ENCODE measurements at places on chromosomes 7 and 10. TPM values are rescaled to one million over a fixed set of nuclear protein-coding genes. Genes with fewer than 3 reads are reported as not detected.

Gene MAT1A
- total RNA-seq = not detected

DNA sequence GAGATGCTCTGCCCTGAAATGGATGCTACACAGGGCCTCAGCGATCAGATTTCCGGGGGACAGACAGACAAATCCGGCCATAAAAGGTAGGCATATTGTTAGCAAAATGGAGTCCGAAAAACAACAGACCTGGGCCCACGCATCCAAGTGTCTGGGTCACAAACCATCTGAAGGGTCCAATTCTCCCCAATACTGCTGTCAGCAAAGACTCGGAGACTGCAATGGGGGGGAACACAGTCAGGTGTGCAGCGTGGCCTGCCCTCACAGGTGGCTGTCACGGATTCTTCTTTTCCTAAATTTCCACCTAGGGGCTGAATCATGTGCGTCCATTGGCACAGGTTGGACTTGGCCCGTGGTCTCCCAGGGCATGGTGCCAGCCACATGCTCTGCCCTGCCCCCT lies 12.9 kb downstream of the PKD1L1 start:
- no peak for DNase-seq

Gene NACAD
- 7.4 TPM for total RNA-seq

- DNase-seq = no peak
Measured at GRCh38 chr10:99285881-99286280, 43.3 kb upstream of the CNNM1 start.

Gene MNX1
- 0.87 TPM for total RNA-seq
